ENCODE measurements at places on chromosomes 1 and 21.

GRCh38 chr1:42137766-42138165, 15.4 kb upstream of the GUCA2B start:
- no peak for DNase-seq

DNA sequence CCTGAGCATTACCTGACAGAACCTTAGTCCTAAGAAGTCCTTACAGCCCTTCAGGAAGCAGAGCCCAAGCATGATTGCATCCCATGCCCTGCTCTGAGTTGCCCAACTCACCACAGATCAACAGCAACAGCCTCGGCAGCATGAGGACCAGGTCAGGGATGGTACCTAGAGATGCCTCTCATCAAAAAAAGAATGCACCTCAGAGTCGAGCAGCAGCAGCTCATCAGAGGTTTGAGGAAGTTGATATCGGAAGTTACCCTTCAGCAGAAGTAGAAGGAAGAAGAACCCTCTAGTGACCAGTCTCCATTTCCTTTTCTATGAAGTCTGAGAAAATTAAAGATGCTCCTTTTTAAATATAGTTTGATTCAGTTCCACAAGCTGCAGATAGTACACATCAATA, at the start of gene FCRL1:
Gene FCRL1, minus strand, starts transcription at position 225 of the 400 bp plus-strand sequence. Its CDS starts 83 bp downstream, at position 142.
- DNase-seq: no peak

DNA sequence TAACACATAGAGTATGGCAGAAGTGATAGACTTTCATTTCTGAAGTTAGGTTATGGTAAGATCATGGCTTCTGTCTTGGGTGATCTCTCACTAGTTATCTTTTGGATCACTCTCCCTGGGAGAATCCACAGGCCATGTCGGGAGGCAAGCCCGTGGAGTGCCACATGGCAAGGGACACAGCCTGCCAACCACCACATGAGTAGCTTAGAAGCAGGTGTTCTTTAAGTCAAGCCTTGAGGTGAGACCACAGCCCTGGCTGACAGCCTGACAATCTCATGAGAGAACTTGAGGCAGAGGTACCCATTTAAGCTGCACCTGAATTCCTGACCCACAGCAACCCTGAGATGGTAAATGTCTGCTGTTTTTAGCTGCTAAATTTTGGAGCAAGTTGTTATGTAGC, 130.4 kb downstream of the KCNN3 start:
- no peak for DNase-seq

DNA sequence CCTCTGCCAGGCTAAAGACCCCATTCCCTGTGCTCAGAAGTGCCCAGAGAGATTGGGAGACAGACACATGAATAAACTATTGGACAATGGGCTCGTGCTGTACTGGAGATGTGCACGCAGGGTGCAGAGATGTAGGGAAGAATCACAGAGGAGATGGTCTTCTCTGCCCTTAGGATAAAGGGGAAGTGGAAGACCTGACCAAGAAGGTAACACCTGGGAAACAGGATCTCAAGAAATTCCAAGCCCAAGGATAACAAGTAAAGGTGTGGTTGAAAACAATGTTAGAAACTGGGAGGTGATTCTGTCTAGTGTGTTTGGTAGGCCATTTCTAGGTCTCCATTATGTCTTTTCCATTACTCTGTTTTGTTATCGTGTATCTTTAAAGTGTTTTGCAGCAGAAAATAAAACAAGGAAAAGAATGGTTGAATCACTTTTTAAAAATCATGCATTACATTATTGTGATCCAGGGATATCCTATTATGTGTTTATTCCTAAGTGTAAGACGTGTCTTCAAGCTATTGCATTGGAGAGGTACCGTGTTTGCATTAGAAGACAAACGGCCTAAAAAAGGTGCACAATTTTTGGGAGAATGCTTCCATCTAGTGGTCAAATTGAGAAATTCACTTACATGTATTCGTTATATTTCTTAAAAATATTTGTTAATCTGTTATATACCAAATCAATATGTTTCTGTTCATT, 40.8 kb upstream of the KCTD3 start:
- peak; percentile 31 for DNase-seq

DNA sequence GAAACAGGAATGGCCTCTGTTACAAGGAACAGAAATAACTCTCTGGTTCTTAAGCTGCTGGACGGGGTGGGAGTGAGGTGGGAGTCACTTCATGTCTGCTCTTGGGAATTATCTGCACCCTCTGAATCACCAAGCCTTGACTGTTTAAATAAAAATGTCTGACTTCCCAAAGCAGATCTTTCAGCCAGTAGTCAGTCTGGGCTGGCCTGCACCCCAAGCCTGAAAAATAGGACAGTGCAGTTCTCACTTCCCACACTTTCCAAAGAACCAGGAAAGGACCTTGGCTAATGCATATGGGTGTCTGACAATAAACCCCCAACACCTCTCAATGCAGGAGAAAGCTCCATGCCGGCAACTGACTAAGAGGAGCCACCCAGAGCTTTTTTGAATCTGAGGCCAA, 796 bp downstream of the S100A7 start:
- no peak for DNase-seq

DNA sequence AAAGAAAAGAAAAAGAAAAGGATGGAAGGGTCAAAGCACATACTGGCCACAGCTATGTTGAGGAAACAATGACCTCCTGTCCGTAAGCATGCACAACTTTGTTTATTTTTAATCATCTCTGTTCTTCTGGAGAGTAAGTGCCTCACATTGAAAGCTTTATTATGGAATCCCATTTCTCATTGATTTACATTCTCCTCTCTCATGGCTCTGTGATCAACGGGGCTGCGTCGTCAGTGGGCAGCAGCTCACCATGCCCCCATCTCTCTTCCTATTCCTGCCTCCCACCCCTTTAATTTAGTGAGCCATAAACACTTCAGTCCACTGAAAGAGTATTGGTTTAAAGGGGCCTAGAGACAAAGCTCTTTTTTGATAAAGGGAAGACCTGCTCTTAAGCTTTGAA, 98.9 kb downstream of the KAZN start:
- no peak for DNase-seq

- no peak for DNase-seq
Measured at GRCh38 chr1:109595531-109595930, 23.9 kb downstream of the GNAT2 start.

GRCh38 chr1:171636141-171636540, 14.1 kb downstream of the MYOCOS start:
- peak; percentile 55 for DNase-seq

DNA sequence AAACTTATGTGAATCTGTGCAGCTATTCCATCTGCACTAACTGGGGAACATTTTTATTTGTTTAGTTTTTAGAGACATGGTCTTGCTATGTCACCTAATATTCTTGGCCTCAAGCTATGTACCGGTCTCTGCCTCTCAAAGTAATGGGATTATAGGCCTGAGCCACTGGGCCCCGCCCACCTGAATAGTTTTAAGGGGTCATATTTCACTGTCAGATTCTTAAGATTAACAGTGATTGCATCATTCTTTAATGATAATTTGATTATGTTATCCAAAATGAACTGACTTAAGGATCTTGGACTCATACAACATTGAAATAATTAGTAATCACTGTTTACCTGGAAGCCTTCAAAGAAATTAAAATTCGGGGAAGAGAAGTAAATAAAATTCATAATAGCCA, 12.6 kb upstream of the KLF18 start:
- no peak for DNase-seq

GRCh38 chr1:43233631-43234030, 36.2 kb upstream of the TMEM125 start:
- DNase-seq: no peak

- no peak for DNase-seq
Measured at GRCh38 chr1:51776408-51776807, 102.1 kb downstream of the NRDC start.

GRCh38 chr1:173195596-173196088, 11.5 kb downstream of the TNFSF4 start:
- no peak for DNase-seq

- DNase-seq: no peak
Measured at GRCh38 chr1:198986442-198986841, 347.6 kb downstream of the PTPRC start.

DNA sequence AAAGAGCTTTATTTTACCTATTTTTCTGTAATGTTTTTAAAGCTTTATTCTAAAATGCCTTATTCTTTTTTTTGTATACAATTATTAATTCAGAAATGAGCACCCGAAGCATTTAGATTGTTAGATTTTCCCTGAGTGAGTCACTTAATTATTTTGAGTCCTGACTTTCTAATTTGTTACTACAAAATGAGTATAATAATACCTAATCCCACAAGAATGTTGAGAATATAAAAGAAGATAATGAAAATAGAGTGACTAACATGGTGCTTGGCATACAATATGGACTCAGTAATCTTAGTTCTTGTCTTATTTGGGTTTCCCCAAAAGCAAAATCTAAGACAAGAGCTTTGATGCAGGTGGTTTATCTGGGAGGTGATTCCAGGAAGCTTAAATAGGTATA, 142.2 kb downstream of the LHX8 start:
- DNase-seq: no peak

- DNase-seq: no peak
Measured at GRCh38 chr1:238722812-238723211, 663.6 kb upstream of the CHRM3 start.

DNA sequence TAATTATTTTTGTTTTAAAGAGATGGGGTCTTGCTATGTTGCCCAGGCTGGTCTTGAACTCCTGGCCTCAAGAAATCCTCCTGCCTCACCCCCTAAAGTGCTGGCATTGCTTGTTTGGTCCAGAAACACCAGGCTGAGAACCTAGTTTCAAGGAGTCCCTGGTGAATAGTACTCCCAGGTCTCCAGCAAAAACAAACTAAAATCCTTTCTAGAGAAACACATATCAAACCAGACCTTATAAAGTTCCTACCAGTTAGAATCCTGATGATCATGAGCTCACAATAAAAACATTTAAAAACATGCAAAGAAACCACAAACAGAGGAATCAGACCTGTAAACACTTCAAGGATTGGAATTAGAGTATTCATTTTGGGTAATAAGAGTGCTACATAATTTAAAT, 34.4 kb upstream of the PADI1 start:
- no peak for DNase-seq

DNA sequence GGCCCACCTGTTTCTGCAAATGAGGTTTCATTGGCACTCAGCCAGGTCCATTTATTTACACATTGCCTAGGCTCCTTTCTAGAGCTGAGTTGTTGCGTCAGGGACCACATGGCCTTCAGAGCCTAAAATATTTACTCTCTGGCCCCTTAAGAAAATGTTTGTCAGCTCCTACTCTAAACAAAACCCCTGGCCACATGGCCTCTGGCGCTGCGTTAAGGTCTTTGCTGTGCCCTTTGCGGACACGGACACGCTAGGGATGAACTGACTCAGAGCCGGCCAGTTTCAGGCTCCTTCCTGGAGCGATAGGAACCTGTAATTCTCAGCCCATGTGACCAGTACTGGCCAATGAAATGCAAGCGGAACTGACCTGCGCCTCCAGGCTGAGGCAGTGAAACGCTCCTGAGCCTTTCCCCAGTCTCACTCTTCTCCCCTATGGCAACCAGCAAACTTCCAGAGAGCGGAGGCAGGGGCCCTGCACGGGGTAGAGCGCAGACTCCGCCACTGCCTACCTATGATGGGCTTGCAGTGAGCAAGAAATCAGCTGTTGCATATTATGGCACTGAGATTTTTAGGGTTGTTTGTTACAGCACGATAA, 160.3 kb downstream of the ETS2 start:
- DNase-seq: peak; percentile 75

GRCh38 chr1:69777423-69777822, 209.7 kb downstream of the LRRC7 start:
- no peak for DNase-seq

- no peak for DNase-seq
Measured at GRCh38 chr1:198678901-198679329, 40.1 kb downstream of the PTPRC start.

DNA sequence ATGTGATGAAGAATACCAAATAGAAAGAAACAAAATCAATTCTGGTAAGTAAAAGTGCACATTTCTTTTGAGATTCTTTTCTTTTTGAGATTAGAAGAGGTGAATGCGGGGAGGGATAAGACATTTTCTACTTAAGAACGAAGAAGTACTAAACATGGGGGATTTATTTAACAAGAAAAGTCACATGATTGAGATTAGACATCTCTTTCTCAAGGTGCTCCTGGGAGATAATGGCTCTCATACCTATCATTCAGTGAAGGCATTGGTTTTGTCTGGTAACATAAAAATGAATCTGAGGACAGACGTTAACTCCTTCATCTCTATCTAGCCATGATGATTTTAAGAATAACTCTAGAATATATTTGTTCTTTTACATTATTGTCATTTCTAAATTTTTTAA, 147.9 kb upstream of the SAMSN1 start:
- DNase-seq: no peak

- DNase-seq: no peak
Measured at GRCh38 chr1:94329276-94329675, 88.9 kb upstream of the ABCD3 start.

- DNase-seq: no peak
Measured at GRCh38 chr1:233704170-233704897, 90.4 kb downstream of the KCNK1 start.

GRCh38 chr1:166950156-166950555, 25.2 kb downstream of the ILDR2 start:
- DNase-seq: peak; percentile 44

DNA sequence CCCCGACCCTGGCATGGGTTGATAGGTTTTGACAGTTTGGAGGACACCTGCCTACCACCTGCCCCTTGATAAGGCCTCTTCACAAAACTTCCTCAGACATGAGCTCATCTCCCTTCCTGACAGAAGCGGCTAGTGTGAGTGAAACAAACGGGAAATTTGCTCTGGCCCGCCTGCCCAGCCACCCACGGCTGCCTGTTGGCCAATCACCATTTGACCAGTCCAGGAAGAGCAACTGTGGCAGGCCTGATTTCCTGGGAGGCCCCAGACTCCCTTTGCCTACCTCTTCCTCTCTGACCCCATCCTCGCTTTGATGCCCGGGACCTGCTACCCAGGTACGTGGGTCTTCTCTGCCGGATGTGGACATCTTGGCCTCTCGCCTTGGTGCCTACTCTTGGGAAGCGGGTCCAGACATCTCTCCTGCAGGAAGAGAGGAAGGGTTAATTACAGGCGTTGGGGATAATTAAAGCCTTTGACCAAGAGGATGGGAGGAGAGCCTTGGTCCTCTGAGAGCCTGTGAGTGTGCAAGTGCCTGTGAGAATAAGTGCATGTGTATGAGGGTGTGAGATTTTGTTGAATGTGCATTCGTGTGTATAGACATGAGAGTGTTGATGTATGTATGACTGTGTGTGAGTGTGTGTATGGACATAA, 1.1 kb upstream of the EPHA2 start:
- no peak for DNase-seq

DNA sequence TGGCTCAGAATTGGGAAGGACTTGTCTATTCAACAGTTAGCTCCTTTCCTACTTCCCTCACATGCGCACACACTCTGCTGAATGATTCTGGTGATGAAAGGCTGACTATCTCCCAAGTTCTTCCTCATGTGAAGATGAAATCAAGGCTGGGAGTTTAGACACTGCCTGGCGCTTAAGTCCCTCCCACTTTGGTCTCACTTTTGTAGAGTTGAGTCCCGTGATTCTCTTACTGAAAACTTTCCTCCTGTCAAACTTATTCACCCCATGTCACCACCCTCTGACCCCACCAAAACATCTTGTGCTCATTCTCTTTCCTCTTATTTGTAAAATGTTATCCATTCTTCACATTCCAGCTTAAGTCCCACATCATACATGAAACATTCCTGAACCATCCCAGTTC, 8.4 kb upstream of the MRPS6 start:
- no peak for DNase-seq

GRCh38 chr1:47677241-47677940, 239.5 kb downstream of the FOXD2 start:
- DNase-seq: no peak

Data from iPS-NIHi11 (cell line).